Fibroblast of mammary gland (primary cell): ENCODE measurements at places on chromosomes 5 and 9.
A peak's percentile ranks its signal among the peaks of the same experiment; 100 is the strongest.

DNA sequence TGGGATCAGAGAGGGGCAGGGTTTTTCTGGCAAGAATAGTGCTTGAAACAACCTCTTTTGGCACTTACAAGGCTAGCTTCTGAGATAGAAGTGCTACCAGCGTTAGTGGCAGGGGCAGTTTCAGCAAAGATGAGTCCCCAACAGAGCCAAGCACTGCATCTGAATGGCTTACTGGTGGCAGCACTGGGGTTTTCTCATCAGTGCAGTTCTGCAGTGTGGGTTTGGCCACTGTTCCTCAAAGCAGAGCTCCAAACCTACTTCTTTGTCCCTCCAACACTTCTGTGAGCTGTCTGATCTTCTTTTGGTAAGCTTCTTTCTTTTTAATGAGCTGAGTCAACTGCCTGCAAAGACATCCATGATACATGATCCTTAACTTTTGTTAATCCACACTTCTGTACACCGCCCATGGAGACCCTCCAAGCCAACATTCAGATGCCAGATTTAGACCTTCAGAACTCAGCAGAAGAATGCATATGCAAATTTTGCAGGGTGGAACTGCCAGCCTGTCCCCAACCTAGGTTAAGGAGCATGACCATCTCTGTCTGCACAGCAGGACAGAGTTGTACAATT lies 29.9 kb upstream of the FSTL4 start:
- no peak for DNase-seq

DNA sequence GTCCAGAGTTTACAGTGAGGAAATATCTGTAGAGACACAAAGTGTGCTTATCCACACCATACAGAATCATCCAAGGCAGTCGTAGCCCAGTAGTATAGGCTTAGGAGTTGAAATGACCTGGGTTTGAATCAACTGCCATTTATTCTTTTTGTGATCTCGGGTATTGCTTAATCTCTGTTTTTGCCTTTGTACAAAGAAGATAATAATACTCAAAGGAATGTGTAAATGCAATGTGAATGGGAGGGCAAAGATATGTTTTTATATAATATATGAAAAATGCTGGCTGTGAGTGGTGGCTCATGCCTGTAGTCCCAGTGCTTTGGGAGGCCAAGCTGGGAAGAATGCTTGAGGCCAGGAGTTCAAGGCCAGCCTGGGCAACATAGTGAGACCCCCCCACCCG lies 141.1 kb downstream of the SPATA31D1 start:
- DNase-seq: no peak

DNA sequence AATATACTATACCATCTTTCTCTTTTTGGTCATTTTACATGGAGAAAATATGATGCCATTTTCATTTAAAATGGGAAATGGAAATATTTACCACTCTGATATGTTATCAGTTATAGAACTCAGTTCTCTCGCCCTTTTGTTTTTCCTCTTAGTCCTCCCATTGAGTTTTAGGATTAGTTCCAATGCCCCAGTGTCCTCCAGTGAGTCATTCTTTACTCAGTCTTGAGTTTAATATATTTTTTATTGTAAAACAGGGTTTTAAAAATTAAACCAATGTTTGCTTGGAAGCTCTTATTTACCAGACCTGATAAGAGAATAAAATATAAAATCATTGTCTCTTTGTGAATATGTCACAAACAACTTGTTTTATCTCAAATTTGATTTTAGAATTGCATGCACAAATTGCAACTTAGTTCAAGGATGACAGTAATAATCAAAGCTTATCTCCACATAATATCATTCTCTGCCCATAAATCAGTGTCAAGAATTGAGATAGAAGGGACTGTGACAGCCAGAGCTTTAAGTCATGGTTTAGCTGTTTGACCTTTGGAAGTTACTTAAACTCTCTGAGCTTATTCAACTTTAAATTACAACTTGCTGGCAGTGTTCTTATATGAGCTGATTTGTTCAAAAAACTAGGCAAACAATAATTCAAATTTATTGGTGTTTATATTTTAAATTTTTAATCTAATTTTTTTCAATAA lies 166.4 kb downstream of the PAM start:
- peak; percentile 51 for DNase-seq

- no peak for DNase-seq
Measured at GRCh38 chr5:96821260-96821916, 13.6 kb upstream of the ERAP1 start.

DNA sequence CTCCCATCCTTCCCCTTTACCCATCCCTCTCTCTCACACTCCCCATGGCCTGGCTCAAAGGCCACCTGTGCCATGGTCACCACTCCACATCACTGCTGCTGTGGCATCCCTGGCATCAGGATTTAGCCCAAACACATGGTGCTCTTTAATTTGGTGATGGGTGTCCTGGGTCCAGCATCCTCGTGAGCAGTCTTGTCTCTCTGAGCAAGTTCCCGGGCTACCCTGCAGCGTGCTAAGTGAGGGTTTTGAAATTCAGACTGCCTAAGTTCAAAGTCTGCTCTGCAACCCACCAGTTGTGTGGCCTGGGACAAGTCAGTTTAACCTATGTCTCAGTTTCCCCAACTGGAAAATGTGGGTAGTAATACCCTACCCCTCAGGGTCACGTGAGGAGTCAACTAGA lies 39.9 kb downstream of the WHRN start:
- no peak for DNase-seq

DNA sequence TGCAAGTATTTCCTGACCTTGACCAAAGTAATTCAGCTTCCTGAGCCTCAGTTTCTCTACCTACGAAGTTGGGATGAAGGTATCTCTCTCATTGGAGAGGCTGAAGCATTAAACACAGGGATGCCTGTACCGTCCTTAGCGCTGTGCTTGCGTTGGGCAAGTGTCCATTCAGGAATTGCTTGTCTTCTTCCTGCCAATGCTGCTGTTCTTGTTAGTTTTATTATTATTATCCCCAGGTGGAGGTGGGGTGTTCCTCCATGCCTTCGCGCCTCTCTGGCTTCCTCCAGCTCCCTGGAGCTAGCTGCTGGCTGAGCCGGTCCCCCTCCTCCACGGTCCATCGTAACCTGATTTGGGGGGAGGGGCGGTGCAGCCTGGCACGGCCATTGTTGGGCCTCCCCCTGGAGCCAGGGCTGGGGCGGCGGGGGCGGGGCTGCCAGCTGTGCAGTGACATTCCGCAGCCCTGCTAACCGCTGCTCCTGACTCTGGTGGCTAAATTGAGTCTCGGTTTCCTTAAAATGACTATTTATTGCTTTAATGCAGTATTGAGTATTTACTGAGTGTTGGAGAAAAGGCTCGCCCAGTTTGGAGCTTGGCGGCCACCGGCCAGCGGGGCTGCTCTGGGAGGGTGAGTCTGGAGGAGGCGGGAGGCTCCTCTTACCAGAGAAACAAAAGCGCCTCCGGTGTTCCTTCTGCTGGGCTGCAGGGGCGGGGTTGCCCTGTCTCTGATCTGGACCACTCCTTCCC lies 51.3 kb downstream of the LMX1B start:
- DNase-seq: no peak

- DNase-seq: no peak
Measured at GRCh38 chr9:113525205-113525604, 61.7 kb downstream of the RGS3 start.

GRCh38 chr5:164748861-164749260 lies 1243.4 kb downstream of the MAT2B start:
- DNase-seq: no peak

GRCh38 chr5:99141534-99142128 lies 212.8 kb upstream of the CHD1 start:
- no peak for DNase-seq

DNA sequence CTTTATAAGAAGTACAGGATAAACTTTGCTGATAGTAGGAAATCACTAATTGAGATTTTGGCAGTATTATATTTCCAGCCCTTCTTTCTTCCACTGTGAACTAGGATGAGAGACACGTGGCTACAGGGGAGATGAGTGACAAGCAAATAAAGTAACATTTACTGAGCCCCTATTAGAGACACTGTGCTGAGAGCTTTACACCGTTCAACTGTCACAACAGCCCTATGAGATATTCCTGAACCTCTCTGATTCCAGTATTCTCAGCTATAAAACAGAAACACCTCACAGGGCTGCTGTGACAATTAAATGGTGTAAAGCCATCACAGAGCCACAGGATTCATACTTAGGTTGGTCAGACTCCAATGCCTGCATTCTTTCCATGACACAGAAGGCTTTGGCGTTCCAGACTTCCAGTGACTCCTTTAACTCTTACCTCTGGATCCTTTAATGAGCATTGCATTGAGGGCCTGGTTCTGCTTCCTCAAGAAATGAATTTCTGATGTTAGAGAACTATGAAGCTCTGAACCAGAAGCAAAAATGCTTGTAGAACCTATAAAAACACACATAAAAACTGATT lies 169.0 kb downstream of the CDK5RAP2 start:
- no peak for DNase-seq

DNA sequence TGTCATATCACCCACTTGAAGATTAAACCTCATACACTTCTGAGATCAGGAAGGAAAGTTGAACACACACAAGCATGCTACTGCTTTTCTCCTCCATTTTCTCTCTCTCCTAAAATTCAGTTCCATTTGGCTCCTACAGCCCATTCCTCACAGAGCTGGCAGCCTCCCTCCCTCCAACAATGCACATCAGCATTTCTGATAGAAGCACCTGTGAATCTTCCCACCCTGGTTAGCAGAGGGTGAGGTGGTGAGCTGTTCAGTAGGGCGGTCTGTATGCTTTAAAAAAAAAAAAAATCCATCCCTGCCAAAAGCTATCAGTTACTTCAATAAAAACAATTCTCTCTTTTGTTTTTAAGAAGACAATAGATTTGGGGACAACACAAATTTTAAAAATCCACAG lies 463.2 kb upstream of the KIF2A start:
- DNase-seq: no peak

DNA sequence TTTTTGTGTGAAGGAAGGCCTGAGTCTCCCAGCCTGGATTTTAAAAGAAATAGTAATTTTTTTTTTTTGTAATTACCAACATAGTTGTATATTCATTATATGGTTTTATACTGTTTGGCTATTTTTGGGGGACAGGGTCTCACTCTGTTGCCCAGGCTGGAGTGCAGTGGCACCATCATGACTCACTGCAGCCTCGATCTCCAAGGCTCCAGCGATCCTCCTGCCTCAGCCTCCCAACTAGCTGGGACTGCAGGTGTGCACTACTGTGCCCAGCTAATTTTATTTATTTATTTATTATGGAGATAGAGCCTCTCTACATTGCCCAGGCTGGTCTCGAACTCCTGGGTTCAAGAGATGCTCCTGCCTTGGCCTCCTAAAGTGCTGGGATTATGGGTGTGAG lies 5.1 kb downstream of the LRRC8A start:
- no peak for DNase-seq

DNA sequence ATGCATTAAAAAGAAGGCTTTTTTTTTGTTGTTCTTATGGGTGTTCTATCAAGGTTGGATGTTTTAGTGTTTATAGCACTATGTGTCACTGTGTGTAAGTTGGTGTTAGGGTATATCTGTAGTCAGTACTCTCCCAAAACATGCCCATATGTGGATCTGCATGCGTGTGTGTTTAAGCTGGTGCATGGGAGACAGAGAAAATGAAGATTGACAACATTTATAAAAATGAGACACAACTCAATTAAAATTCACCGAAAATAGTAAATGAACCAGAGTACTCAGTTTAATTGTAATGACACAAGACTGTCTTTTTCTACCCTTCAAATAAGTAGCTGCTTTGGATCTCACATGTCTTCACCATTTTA lies 323.4 kb downstream of the TMEM161B start:
- DNase-seq: no peak

DNA sequence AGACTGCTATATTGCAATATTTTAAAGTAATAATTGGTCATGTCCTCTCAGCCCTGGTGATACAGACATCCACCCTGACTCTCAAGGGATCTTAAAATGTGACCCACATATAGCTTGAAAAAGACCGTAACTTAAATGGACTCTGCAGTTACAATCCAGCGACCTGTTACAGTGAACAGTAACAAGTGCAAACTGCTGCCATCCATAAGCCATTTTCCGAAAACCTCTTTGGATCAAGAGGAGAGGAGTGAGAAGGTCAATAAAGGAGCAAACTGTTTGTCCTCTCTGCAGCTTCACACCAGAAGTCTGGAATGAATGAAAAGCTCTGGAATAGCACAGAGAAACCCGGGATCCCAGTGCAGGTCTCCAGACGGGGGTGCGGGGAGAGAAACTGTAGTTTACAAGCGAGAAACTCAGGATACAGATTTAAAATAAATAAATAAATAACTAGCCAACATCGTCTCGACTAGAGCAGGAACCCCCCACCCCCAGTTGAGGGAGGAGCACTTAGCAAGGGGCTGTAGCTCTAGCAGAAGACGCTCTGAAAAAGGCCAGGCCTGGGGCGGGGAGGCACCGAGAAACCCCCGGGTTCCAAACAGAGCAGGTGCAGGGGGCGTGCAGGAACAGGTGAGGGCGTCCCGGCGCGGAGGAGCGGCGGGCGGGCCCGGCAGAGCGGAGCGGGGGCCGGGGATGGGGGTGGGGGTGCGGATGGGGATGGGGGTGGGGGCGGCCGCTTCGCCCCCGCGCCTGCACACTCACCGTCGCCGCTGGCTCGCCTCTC lies 572 bp downstream of the ZDHHC21 start:
- DNase-seq: no peak

- DNase-seq: no peak
Measured at GRCh38 chr5:152058267-152058666, 133.6 kb upstream of the GLRA1 start.

- no peak for DNase-seq
Measured at GRCh38 chr5:151283120-151283825, 20.3 kb downstream of the SLC36A3 start.

DNA sequence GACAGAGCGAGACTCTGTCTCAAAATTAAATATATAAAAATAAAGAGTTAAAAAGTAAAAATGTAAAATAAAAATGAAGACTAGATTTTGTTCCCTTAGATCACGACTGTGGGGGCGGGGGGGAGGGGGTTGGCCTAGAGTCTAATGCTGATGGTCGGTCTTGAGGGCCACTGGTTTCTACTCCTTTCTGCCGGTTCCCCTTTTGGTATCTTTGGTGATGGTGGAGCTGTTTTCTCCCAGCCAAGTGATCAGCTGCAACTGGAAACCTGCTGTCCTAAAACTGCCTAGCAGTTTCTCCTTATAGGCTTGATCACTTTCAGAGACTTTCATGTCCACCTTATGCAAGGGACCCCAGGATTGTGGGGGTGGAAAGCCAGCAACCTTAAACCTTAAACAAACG lies 1.1 kb downstream of the SRD5A1 start:
- no peak for DNase-seq

DNA sequence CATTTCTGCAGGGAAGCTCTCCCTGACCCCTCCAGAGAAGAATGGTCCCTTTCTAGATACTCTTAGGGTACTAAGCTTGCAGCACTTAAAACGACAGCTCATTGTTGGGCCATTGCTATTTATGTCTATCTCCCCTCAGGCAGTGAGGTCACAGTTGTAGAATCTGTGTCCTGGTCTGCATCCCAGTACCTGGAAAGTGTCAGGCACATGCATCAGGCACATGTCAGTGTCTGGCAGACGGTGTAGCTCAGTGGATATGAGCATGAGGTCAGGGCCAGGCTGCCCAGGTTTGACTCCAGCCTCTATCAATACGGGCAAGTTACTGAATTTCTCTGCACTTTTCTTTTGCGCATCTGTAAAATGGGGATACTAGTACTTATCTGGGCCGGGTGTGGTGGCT lies 22.2 kb upstream of the EEIG1 start:
- DNase-seq: no peak
